CD8-positive, alpha-beta memory T cell (primary cell): ENCODE measurements at places on chromosomes 13 and 19.

GRCh38 chr19:48874303-48875135 lies 2.3 kb downstream of the PPP1R15A start:
- DNase-seq = no peak

- peak; percentile 83 for DNase-seq
Measured at GRCh38 chr19:46748325-46749109, 2.3 kb upstream of the STRN4 start.

GRCh38 chr19:10211061-10211460 lies 16.3 kb upstream of the DNMT1 start:
- no peak for DNase-seq

DNA sequence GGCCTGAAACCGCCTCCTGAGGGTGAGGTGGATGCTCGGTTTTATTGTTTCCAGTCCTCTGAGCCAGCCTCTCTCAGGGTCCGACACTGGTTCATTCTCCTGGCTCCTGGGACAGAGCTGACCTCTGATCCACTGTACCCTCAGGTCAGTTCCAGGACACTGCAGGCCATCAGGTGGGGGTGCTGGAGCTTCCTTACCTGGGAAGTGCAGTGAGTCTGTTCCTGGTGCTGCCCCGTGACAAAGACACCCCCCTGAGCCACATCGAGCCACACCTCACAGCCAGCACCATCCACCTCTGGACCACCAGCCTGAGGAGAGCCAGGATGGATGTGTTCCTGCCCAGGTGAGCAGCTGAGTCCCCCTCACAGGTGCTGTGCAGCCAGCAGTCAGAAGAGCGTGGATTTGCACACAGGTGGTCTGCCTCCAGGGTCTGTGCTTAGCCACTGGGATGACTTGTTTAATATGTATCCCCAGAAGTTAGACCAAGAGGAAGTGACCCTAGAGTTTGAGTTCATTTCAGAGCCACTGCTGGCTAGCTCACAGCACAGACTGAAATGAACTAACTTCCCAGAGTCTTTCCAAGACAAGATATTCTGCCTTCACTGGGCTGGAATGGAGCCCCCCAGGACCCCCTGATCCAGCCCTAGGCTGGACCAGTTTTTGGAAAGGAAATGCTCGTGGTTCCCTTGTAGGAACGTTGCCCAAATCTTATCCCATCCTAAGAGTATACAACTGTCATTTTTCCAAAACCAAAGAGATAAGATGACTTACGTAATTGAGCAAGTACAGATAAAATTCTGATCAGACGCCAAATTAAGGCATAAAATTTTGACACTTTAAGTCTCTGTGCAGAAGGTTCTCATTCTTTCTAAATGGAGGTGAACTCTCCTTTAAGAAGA lies 8.8 kb downstream of the SERPINE3 start:
- no peak for DNase-seq

DNA sequence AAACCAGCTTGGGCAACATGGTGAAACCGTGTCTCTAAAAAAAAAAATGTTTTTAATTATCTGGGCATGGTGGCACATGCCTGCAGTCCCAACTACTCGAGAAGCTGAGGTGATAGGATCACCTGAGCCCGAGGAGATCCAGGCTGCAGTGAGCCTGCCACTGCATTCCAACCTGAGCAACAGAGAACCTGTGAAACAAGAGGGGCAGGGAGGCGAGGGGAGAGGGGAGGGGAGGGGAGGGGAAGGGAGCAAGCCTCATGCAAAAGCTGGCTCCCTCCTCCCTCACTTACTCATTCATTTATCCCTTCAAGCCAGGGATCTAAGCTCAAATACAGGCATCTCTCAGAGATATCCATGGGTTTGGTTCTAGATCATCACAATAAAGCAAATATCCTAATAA lies 8.9 kb downstream of the ATP7B start:
- DNase-seq = no peak

GRCh38 chr13:75717525-75717924 lies 81.4 kb downstream of the LMO7 start:
- no peak for DNase-seq

GRCh38 chr13:71593566-71593965 lies 273.4 kb downstream of the DACH1 start:
- DNase-seq = no peak

DNA sequence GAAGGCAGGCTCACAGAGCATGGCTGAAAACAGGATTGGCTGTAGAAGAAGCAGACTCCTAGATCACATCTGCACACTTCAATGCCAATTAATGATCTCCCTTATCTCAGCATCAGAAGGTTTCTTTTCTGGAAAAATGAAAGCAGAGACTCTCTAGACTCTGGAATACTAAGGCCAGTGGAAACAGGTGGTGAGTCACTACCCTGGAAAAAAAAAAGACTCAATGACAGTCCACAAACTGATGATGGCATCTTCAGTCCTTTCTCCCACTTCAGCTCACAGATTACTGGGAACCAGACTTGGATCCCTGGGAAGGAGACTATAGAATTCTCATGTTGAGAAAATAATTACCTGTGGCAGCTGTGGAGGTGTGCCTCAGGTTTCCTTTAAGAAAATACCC lies 47.5 kb upstream of the MBNL2 start:
- no peak for DNase-seq

GRCh38 chr13:107117327-107118012 lies 549.5 kb upstream of the ARGLU1 start:
- DNase-seq = no peak

GRCh38 chr13:97122381-97122996 lies 99.6 kb upstream of the MBNL2 start:
- no peak for DNase-seq
